ENCODE measurements at places on chromosomes 7 and 10. TPM values are rescaled to one million over a fixed set of nuclear protein-coding genes. Genes with fewer than 3 reads are reported as not detected.

The MTURN gene
- 18.0 TPM for total RNA-seq

The PLA2G12B gene
- total RNA-seq: not detected

The IQUB gene
- total RNA-seq: not detected

The SGCE gene
- 1.8 TPM for total RNA-seq

GRCh38 chr10:6915307-6915706 lies 335.2 kb upstream of the PRKCQ start:
- no peak overlapping the region for H3K27ac ChIP-seq
- peaks cover 11% of the 10 kb centered on the region for H3K4me1 ChIP-seq
- H3K27me3 ChIP-seq: peaks cover 12% of the 10 kb centered on the region
- no peak overlapping the region for H3K4me3 ChIP-seq
- H3K36me3 ChIP-seq: no peaks in the 10 kb centered on the region

DNA sequence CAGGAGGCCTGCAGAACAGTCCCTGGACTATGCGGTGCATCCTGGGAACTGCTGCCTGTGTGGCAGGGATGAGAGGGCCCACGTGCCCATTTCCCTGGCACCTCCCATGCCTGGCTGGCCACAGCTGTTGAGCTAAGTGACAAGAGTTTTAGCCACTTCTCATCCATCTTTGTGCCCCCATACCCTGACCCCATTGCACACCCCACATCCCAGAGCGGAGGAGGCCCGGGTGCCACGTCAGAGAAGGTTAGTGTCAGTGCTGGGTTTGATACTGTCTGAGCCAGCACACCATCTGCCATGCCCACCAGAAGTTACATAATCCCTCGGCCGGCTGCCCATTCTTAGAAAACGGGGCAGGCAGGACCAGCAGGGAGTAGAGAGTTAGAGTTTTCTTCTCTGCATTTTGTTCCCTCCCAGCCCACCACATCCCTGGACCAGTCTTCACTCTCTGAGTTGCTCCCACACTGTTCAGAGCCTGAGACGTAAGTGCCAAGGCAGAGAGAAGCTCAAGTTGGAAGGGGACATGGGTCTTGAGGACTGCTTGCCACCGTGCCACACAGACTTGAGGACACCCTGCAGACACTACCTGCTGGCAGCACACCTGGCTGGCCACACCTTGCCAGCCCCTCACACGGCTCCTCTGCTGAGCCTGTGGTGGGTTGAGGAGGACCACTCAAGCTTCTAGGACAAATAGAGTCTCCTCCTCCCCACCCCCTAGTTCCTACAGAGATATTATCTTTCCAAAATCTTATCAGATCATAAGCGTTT lies 13.1 kb downstream of the UNC5B start:
- no peak for DNase-seq
- no peaks in the 10 kb centered on the region for H3K4me1 ChIP-seq
- H3K27ac ChIP-seq: no peak overlapping the region
- H3K27me3 ChIP-seq: no peaks in the 10 kb centered on the region

- no peak overlapping the region for H3K27ac ChIP-seq
- DNase-seq: peak; percentile 34
- peaks cover 2% of the 10 kb centered on the region for H3K4me1 ChIP-seq
- no peak overlapping the region for H3K4me3 ChIP-seq
- peaks cover 7% of the 10 kb centered on the region for H3K27me3 ChIP-seq
- H3K36me3 ChIP-seq: no peaks in the 10 kb centered on the region
These were observed 23.0 kb downstream of the ASB15 start for GRCh38 chr7:123624527-123625183.

DNA sequence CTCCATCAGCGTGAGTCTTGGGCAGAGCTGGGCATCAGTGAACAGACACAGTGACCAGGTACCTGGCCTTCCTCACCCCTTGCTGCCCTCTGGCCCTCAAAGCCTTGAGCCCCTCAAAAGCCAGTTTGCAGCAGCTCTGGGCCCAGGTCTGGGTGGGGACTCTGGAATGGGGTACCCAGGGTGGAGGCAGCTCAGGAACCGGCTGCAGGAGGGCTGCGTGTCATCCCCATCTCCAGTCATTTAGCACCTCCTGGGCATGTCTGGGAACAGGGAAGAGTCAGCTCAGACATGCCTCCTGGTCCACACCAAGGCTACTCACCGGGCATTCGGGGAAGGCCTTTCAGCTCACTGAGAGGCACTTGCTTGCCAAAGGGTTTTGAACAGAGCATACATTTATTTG lies 503.3 kb downstream of the TCERG1L start:
- no peaks in the 10 kb centered on the region for H3K4me1 ChIP-seq
- no peak overlapping the region for H3K27ac ChIP-seq
- no peak overlapping the region for H3K4me3 ChIP-seq
- DNase-seq: no peak

DNA sequence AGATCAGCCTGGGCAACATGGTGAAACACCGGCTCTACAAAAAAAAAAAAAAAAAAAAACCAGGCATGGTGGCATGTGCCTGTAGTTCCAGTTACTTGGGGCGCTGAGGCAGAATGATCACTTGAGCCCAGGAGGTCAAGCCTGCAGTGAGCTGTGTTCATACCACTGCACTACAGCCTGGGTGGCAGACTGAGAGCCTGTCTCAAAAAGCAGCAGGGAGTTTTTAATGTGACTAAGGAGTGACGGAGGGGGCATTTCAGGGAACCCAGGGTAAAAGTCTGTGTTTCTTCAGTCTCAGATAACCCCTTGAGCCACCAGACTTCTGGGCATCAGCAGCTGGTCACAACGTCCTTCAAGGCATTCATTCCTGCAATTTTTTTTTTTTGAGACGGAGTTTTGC lies 2.2 kb upstream of the C10orf95 start:
- DNase-seq: no peak
- H3K4me3 ChIP-seq: no peak overlapping the region
- no peaks in the 10 kb centered on the region for H3K36me3 ChIP-seq
- H3K4me1 ChIP-seq: peaks cover 36% of the 10 kb centered on the region
- no peaks in the 10 kb centered on the region for H3K27me3 ChIP-seq
- peak overlapping the region; percentile 81 for H3K27ac ChIP-seq

DNA sequence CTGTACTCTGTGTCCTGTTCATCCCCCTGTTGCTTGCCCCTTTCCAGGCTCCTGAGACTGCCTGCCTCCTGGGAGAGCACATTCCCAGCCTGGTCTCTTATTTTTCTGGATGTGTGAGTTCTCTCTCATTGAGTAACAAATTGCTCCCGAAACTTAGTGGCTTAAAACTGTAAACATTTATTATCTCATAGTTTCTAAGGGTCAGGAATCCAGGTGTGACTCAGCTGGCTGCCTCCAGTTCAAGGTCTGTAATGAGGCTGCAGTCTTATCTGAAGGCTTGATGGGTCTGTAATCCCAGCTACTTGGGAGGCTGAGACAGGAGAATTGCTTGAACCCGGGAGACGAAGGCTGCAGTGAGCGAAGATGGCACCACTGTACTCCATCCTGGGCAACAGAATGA lies 53.6 kb upstream of the PRR15 start:
- no peaks in the 10 kb centered on the region for H3K36me3 ChIP-seq
- no peak overlapping the region for H3K4me3 ChIP-seq
- no peaks in the 10 kb centered on the region for H3K4me1 ChIP-seq
- no peak overlapping the region for H3K27ac ChIP-seq

Measured in naive thymus-derived CD8-positive, alpha-beta T cell (primary cell).